ENCODE measurements at places on chromosomes 1 and 21. TPM values are rescaled to one million over a fixed set of nuclear protein-coding genes. Genes with fewer than 3 reads are reported as not detected.

The KCNJ6 gene
- total RNA-seq: 4.2 TPM

The CRNN gene
- not detected for total RNA-seq

The OLIG2 gene
- total RNA-seq: 0.46 TPM

DNA sequence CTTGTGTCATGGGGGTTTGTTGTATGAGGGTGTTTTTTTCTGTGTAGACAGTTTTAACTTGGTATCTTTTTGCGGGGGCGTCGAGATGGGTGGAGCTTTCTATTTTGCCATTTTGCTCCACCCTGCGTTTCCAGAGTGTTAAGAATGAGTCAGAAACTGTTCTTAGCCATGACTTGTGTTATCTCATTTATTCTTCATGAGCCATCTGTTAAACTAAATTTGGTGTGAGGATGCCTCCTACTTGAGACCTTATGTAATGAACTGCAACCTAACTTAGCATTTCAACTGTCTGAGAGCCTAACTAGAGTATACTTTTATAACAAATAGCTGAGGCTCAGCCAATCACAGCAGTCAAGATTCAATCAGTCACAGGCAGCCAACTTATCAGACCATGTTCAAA, 1873.5 kb downstream of the NCAM2 start:
- H3K27ac ChIP-seq: no peak overlapping the region
- H3K27me3 ChIP-seq: no peaks in the 10 kb centered on the region
- peaks cover 9% of the 10 kb centered on the region for H3K4me1 ChIP-seq
- no peaks in the 10 kb centered on the region for H3K36me3 ChIP-seq
- no peak for DNase-seq
- no peak overlapping the region for H3K4me3 ChIP-seq

GRCh38 chr1:116556289-116557006, 14.4 kb downstream of the CD58 start:
- peaks cover 20% of the 10 kb centered on the region for H3K4me1 ChIP-seq
- H3K27ac ChIP-seq: no peak overlapping the region
- no peak for DNase-seq
- H3K36me3 ChIP-seq: no peaks in the 10 kb centered on the region
- no peaks in the 10 kb centered on the region for H3K27me3 ChIP-seq

GRCh38 chr1:41888756-41889155, 30.0 kb downstream of the HIVEP3 start:
- no peak overlapping the region for H3K4me3 ChIP-seq
- H3K36me3 ChIP-seq: no peaks in the 10 kb centered on the region
- no peaks in the 10 kb centered on the region for H3K27me3 ChIP-seq
- no peak overlapping the region for H3K27ac ChIP-seq

- H3K36me3 ChIP-seq: peaks cover 30% of the 10 kb centered on the region
- no peak for DNase-seq
- no peaks in the 10 kb centered on the region for H3K4me1 ChIP-seq
- H3K27ac ChIP-seq: no peak overlapping the region
- H3K4me3 ChIP-seq: no peak overlapping the region
Measured at GRCh38 chr1:114390361-114390760, 120.6 kb downstream of the TRIM33 start.

GRCh38 chr1:25066731-25067517, 136.8 kb upstream of the RUNX3 start:
- peaks cover 12% of the 10 kb centered on the region for H3K27me3 ChIP-seq
- H3K4me1 ChIP-seq: peaks cover 9% of the 10 kb centered on the region
- DNase-seq: peak; percentile 42

GRCh38 chr21:36211660-36212512, 55.3 kb downstream of the DOP1B start:
- peak overlapping the region; percentile 0 for H3K4me3 ChIP-seq
- peaks cover 52% of the 10 kb centered on the region for H3K4me1 ChIP-seq
- DNase-seq: peak; percentile 14
- peak overlapping the region; percentile 75 for H3K27ac ChIP-seq

All from chondrocyte (in vitro differentiated cells).